Adrenal gland (tissue), 19 donors: ENCODE measurements at places on chromosomes 11 and 22.
A peak's percentile ranks its signal among the peaks of the same experiment; 100 is the strongest.

- H3K36me3 ChIP-seq, result no peaks in the 10 kb centered on the region
- no peak overlapping the region for H3K27ac ChIP-seq
- peaks cover 29% of the 10 kb centered on the region for H3K27me3 ChIP-seq
- no peak for DNase-seq
These were observed 4.0 kb upstream of the SCN4B start for GRCh38 chr11:118156531-118157185.

DNA sequence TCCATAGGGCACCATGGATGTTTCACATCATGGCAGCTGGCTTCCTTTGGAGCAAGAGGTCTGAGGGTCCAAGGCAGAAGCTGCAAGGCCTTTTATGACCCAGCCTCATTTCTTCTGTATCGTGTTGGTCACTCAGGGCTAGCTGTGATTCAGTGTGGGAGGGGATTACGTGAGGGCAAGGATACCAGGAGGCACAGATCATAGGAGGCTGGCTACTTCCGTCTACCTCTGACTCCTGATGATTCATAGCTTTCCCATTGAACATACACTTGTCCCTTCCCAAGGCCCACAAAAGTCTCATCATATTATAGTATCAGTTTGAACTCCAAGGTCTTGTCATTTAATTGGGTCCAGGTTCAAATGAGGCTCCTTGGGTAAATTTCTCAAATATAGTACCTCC is 135.3 kb upstream of the ZBED5 start:
- H3K4me1 ChIP-seq, result no peaks in the 10 kb centered on the region
- no peak for DNase-seq
- no peaks in the 10 kb centered on the region for H3K36me3 ChIP-seq
- H3K27ac ChIP-seq, result no peak overlapping the region
- H3K27me3 ChIP-seq, result no peaks in the 10 kb centered on the region
- no peak overlapping the region for H3K4me3 ChIP-seq

DNA sequence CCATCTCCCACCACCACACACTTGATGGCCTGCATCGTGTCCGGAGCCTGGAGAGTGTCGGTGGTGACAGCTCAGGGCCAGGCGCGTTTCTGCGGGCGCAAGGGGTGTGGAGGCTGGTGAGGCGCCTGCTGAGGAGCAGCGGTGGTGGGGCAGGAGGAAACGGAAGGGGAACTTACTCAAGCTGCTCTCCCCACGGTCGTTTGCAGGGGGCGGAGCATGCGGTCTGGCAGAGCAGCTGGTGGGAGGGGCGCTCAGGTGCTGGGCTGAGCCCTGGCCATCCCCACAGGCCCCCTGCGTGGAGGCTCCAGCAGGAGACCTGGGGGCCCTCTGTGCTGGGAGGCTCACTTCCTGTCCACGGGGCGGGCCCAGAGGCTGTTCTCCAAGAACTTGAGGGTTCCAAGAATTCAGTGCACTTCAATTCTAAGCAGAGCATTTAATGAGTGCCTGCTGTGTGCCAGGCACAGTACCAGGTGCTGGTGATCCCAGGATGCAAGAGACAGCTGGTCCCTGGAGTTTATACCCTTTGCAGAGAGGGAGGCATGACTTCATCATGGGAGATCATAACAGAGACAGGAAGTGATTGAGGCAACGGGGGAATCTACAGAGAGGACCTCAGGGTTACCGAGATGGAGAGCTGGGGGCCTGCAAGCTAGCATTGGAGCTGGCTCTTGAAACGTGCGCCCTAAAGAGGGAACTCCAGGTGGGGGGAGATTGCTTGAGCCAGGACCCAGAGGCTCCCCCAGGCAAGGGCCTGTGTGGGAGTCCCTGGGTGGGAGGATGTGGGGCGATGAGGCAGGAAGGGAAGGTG is at the start of gene RAC2:
RAC2 (minus strand) TSS at position 156 of the 808 bp plus-strand sequence; CDS start at position 35, 121 bp downstream.
- peak within 1 kb of the TSS; percentile 39 for H3K4me3 ChIP-seq
- H3K27ac ChIP-seq, result no peak within 1 kb of the TSS
- peaks cover 6% of the 10 kb centered on the region for H3K27me3 ChIP-seq

DNA sequence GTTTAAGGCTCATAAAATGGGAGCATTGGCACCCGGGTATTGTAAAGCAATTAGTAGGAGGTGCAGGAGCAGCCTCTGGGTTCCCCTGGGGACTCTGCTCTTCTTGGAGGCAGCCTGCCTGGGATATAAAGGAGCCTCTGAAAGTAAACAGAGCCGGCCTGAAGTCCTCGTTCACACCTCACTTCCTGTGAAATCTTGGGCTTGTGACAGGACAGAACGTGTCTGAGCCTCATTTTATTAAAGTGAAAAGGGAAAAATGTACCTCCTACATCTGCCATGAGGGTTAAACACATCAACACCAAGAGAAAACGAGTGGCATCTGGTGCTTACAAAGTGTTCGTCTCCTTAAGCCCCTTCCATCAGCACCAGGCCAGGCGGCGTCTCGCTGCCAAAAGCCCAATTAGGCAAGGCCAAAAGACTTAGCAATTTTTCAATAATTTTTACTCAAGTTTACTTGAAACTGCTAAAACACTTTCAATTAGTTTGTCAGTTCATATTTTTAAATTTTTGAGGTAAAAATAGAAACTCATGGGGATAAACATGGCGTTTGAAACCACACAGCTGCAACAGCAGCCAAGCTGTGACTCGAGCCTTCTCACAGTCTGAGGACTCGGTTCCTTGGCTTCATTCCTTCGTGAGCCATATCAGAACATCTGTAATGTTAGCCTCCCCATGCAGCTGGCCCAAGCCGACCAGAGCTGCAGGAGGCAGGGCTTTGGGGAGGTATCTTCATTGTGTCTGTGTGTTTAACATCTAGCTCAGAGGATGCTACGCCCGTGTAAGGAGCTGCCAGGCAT is 33.6 kb downstream of the MAP6 start:
- H3K4me1 ChIP-seq, result peaks cover 13% of the 10 kb centered on the region
- H3K4me3 ChIP-seq, result no peak overlapping the region
- H3K27me3 ChIP-seq, result no peaks in the 10 kb centered on the region
- no peak for DNase-seq

- no peak overlapping the region for H3K4me3 ChIP-seq
- H3K4me1 ChIP-seq, result peaks cover 5% of the 10 kb centered on the region
These were observed 72.0 kb downstream of the PRR5L start for GRCh38 chr11:36367806-36368680.

DNA sequence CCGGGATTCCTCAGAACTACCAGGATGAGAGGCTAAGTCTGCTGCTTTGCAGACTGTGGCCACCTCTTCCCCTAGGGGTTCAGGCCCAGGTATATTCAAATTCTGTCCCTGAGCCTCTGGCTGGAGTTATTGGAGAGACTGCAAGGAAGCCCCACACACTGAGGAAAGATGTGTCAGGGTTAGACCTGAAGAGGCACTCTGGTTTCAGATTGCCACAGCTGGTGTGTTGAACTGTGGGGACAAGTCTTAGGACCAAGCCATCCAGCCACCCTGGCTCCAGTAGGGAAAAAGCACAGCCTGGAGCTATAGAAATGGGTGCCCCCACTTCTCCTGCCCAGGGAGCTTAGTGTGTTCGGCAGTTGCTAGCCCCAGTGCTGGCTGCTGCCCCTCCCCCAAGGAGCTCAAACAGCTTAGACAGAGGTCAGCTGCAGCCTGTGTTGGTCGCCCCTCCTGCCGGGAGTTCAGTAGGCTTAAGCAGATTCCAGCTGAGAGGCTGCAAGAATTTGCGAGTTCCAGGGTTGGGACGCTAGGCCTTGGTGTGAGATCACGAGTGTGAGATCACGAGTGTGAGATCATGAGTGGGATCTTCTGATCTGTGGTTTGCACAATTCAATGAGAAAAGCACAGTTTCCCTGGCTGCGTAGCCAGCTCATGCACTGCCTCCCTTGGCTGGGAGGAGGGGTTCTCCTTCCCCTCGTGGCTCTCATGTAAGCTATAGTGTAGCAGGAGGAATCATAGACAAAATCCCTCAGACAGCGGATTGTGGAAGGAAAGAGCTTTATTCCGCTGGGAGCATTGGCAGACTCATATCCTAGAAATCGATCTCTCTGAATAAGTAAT is 552.1 kb upstream of the CHORDC1 start:
- H3K27me3 ChIP-seq, result no peaks in the 10 kb centered on the region
- H3K27ac ChIP-seq, result no peak overlapping the region
- H3K4me1 ChIP-seq, result no peaks in the 10 kb centered on the region
- DNase-seq, result no peak

DNA sequence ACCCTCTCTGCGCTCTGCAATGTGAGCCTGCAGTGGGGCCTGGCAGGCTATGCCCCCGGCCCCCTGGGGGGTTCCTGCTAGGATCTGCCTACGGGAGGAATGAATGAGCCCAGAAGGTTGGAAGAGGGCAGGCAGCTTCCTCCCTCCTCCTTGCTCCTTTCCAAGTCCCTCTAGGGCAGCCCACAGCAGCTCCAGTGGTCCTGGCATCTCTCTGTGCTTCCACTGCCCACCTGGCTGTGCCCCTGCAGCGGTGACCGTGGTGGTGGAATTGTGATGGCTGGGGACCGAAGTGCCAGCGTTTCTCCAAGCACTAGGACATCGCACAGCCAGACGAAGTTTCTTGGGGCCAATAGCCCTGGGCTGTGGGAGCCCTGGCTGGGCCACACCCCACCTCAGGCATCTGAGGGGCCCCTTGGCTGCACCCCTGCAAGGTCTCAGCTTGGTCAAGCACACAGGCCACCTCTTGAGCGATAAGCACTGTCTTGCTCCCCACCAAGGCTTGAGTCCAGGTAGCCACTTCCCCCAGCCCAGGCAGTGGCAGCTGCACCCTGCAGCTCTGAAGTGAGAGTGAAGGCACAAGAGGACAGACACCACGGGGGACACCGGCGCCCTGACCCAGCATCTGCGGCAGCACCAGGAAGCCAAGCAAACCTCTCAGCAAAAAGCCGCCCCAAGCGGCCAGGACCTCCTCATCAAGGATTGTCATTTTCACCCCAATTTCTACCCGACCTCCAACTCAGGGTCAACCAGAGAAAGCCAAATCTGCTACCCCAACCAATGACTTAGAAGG is 346.3 kb downstream of the CTTN start:
- H3K36me3 ChIP-seq, result no peaks in the 10 kb centered on the region
- H3K27ac ChIP-seq, result no peak overlapping the region
- DNase-seq, result no peak
- no peaks in the 10 kb centered on the region for H3K27me3 ChIP-seq
- no peaks in the 10 kb centered on the region for H3K4me1 ChIP-seq
- H3K4me3 ChIP-seq, result no peak overlapping the region

GRCh38 chr11:367956-368413 is 1.3 kb upstream of the B4GALNT4 start:
- no peaks in the 10 kb centered on the region for H3K36me3 ChIP-seq
- peaks cover 39% of the 10 kb centered on the region for H3K27me3 ChIP-seq
- no peaks in the 10 kb centered on the region for H3K4me1 ChIP-seq
- no peak for DNase-seq

DNA sequence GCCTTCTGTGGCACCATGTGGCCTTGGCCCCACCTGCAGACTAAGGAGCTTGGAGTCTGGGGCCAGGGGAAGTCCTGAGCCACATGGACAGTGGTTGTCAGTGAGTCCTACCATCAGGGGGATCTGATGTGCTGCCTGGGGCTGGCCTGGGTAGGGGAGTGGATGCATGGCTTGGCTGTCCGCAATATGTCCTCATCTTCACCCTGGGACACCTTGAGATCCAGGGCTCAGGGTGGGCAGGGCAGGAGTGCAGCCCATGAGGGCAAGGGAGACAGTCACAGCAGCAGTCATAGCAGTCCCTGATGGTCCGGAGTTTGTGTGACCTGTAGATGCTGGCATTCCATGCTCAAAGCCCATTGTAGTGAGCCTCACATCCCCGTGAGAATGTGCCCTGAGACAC is 256.8 kb upstream of the B3GAT1 start:
- H3K4me1 ChIP-seq, result no peaks in the 10 kb centered on the region
- DNase-seq, result no peak
- H3K36me3 ChIP-seq, result no peaks in the 10 kb centered on the region
- H3K27me3 ChIP-seq, result peaks cover 10% of the 10 kb centered on the region

DNA sequence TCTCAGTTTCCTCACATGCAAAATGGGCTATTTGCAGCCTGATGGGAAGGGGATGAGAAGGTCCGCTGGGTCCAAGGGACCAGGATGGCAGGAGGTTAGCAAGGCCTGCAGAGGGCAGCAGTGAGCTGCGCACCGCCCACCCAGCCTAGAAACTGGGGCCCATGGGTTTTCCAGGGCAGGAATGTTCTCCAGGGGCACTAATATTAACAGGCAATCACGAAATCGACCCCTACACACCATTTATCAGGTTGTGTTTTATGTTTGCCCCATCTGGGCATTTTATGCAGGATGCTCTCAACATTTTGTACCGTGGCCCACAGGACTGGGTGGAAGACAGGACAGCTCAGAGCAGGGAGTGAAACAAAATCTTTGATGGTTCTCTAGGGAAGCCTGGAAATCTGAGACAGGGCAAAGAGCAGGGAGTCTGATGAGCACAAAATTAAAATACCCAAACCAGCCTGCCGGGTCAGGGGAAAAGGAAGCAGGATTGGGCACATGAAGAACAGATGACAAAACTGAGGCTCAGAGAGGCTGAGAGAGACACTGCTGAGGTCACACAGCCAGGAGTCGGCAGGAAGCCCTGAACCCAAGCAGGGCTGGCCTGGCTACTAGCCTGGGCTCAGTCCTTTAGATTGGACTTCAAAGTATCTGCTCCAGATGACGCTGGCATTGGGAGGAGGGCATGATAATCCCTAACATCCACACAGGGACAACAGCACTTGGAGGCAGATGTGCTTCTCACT is 1.6 kb upstream of the BCR start:
- H3K27ac ChIP-seq, result peak overlapping the region; percentile 92
- no peaks in the 10 kb centered on the region for H3K36me3 ChIP-seq

DNA sequence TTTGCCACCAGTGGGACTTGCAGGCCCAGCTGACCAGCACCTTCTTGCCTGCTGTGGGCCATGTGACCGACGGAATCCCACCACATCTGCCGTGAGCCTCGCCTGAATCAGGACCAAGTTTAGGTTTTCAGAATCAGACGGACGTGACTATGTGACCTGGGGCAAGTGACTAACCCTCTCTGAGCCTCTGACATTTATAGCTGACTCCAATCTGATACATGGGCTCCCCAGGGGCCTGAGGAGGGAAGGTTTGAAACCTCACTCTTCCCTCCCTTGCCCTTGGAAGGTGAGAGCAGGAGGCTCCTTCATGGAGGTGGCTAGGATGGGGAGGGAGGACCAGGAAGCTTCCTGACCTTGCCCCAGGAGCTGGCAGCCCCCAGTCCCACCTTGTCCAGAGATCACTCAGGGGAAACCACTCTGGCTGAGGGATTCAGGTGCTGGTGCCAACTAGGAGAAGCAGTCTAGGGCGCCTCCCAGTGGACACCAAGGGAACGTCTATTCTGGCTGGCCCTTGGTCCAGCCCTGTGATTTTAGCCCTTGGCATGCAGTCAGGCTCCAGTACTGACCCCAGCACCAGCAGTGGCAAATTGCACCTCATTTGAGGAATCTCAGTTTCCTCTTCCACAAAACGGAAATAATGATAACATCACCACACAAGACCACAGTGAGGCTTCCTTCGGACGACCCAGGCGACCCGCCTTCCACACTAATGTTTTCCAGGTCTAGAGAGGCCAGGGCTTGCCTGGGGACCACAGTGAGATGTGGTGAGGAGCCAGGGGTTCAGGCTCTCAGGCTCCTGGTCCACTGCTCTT is 47.2 kb upstream of the SYT7 start:
- no peaks in the 10 kb centered on the region for H3K4me1 ChIP-seq
- no peaks in the 10 kb centered on the region for H3K36me3 ChIP-seq
